ENCODE measurements at places on chromosomes 16 and 17.

GRCh38 chr16:84631886-84632285 is 14.0 kb upstream of the COTL1 start:
- DNase-seq: no peak

DNA sequence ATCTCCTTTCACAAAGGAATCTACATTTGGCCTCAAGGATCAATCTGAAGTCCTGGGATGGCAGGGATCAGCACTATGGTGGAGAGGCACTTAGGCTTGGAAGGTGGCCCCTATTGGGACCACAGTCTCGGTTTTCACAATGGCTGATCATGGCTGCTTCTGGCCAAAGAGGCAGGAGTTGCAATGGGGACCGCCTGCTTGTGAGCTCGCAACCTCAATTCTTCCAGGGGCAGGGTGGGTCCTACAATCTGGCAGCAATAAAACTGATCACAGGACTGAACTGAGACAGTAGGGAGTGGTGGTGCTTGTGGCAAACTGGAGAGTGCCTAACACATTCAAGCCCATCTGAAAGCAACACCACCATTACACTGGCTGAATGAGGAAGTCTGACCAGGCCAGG is 83.1 kb downstream of the NETO2 start:
- no peak for DNase-seq

GRCh38 chr17:39754958-39755553 is 17.3 kb downstream of the GRB7 start:
- no peak for DNase-seq

GRCh38 chr17:41496803-41497484 is 7.2 kb upstream of the KRT36 start:
- DNase-seq: no peak

DNA sequence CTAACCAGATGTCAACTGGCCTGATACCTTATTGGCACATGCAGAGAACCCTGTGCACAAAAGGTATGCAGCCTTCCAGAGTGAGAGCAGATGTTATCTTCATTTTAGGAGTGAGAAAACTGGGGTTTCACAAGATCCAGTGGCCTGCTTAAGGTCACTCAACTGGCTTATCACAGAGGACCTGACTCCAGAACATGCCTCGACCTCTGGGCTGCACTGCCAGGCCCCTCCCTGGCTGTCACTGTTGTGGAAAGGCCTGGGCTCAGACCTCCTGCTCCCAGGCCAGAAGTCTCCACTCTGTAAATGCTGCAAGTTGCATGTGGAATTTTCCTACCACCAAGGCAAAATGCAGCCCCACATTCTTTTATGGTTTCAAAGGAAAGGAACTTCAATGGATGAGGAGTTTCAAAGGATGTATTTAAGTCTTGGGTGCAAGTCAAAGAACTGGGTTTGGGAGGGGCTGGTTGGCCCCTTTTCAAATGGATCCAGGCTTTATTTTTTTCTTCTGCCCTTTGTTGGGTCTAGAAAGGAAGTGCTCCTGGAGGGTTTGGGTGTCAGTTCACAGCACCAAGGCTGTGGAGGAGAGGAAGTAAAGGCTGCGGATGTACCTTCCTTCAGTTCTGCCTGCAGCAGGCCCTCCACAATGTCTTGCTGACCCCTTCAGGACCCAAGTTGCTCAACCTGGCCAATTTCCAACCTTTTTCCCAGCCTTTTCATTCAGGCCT is 30.4 kb upstream of the SMPD3 start:
- no peak for DNase-seq

DNA sequence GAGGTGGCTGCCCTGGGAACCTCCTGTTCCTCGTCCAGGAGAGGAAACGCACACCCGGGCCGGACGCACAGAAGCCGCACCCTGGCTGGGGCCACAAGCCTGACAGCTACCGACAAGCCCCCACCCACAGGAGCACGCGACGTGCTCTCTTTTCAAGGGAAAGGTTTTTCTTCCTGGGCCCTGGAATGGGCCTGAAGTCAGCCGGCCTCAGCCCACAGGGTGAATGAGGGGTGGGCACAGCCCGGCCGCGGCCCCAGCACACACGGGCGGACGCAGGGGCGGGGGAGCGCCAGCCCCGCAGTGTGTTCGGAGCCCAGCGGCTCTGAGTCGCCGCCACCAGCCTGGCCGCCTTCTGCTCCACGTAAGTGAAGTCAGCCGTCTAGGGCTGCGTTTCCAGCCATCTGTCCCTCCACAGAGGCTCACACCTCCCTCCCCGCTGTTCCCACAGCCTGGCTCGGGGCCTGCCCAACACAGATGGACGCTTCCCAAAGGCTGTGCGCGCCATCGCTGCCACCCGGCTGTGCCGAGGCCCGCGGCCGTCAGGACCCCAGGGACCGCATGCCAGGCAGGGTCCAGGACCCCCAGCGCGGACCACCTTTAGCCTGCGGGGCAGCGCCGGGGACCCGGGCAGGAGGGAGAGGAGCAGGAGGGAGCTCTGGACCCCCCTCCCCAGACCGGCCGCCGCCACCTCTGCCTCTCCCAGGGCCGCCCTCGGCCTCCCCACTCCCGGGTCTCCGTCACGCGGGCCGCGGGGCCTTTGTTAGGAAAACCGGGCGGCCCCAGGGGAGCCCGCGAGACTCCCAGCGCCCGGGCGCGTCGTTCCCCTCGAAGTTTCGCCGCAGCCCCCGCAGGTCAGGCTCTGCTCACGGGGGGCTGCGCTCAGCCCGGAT is 36.8 kb downstream of the CBFA2T3 start:
- no peak for DNase-seq

- no peak for DNase-seq
Observed at GRCh38 chr17:47605011-47605410, 44.7 kb upstream of the KPNB1 start.

GRCh38 chr16:53855511-53855910 is 151.6 kb downstream of the FTO start:
- no peak for DNase-seq

- no peak for DNase-seq
Observed at GRCh38 chr16:85354686-85355514, 242.6 kb upstream of the CIBAR2 start.

DNA sequence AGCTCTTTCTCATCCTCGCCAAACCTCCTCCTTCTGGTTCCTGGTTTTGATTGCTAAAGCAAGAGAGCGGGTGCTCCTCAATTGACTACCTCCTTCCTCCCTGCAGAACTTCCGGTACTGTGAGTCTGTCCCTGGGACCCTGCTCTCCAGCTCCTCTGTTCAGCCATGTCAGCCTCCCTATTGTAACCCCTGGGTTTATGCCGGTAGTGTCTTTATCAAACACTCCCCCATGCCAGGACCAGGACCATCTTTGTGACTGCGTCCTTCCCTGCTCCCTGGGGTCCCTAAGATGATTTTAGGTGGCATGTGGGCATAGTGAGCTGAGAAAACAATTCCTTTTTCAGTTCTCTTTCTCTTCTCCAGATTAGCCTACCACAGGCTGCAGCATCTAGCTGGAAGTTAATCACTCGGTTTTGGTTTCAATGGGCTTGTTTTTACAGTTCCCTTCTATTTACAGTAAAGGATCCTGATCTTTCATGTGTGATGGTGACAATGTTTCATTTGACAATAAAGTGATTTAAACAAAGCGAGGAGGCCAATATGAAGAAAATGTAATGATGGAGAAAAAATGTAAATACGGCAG is 27.7 kb upstream of the IL21R start:
- no peak for DNase-seq

DNA sequence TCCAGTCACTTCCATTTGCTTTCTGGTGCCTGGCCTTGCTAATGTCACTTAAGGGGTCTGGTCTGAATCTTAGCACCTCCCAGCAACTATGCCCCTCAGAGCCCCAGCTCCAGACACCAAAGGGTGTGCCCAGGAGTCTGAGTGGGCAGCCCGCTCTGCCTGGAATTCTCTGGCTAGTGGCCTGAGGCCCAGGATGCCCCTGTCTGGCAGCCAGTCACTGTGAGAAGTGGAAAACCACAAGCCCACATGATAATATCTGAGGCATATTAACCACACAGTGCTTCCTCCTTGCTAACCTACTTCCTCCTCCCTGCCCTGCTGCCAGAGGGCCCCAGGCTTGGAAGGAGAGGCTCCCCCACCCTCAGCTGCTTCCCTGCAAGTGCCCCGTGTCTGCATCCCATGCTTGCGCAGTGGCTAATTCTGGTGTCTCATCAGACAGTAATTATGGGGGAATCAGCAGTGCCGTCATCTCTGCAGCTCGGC is 14.0 kb downstream of the SRCIN1 start:
- no peak for DNase-seq

- DNase-seq: no peak
Observed at GRCh38 chr16:78045865-78046581, 23.7 kb downstream of the CLEC3A start.

DNA sequence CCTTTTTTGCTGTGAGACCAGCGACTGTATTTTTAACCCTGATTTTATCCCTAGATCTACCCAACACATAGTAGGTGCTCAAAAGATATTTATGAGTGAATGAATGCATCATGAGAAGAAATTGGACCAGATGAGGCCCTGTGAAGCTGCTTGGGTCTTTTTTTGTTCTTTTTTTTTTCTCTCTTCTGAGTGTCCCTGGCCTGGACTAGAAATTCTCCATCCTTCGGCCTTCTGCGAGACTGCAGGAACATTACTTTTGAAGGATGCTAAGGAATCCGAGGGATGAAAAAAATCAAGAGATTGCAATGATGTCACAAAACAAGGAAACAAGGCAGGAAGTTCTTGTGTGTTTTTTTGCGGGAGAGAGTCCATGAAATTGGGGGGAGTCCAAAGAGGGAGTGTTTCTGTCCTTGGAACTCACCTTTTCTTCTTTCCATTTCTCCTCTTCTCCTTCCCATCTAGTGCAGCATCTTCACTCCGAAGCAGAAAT is 560 bp upstream of the RUSF1 start:
- DNase-seq: no peak

DNA sequence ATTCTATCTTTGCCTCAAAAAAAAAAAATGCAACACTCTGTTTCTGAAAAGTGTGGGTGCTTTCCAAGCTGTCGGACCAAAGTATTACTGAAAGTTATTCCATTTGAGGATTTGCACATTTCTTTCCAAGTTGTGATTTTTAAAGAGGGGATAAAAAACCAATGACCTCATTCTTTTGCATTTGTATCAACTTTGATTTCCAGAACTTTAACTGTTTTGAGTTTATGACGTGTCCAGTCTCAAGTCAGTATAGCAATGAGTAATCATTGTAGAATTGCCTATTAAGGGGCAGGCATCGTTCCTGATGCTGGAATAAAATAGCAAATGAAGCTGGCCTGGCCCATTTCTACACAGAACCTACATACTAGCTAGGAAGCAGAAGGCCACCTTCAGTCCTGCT is 229.6 kb upstream of the RBFOX1 start:
- DNase-seq: no peak

GRCh38 chr16:66942981-66943380 is 7.7 kb downstream of the CES2 start:
- DNase-seq: no peak

- DNase-seq: no peak
Observed at GRCh38 chr17:3501344-3501743, 25.5 kb downstream of the ASPA start.

GRCh38 chr17:8060274-8060673 is 21.4 kb downstream of the ALOX15B start:
- DNase-seq: no peak

GRCh38 chr16:86379505-86379846 is 130.9 kb upstream of the FOXF1 start:
- DNase-seq: no peak

GRCh38 chr17:35536664-35537171 is 760 bp downstream of the SLFN12L start:
- DNase-seq: no peak

DNA sequence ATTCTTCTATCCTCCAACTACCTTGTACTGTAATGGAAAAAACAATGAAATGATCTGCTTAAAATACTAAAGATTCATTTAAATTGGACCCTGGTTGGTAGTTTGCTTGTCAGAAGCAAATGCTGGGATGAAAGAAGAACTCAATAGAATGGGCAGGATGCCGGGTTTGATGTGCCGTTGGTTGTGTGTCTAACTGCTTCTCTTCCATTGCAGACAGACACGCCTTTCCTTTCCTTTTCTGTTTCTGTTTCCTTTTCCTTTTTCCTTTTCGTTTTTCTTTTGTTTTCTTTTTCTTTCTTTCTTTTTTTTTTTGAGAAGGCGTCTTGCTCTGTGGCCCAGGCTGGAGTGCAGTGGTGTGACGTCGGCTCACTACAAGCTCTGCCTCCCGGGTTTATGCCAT is 64.6 kb downstream of the PLCG2 start:
- no peak for DNase-seq

GRCh38 chr17:44905006-44906000 is 6.1 kb upstream of the EFTUD2 start:
- DNase-seq: no peak

DNA sequence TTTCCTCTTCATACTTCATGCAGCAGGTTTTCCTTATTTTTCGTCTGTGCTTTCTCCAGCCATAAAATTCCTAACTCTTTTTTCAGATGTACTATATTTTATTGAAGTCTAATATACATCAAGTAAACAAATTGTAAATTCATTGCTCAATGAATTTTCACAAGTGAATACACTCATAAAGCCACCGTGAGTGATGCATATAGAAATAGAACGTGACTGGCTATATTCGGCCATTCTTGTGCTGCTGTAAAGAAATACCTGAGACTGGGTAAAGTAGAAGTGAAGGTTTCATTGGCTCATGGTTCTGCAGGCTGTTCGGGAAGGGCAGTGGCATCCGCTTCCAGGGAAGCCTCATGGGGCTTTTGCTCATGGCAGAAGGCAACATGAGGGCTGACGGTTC is 868.4 kb upstream of the EEF2KMT start:
- DNase-seq: no peak

GRCh38 chr16:70480127-70481105 is 26.0 kb downstream of the FCSK start:
- DNase-seq: no peak
